ENCODE measurements at places on chromosomes 13 and 19. TPM values are rescaled to one million over a fixed set of nuclear protein-coding genes. Genes with fewer than 3 reads are reported as not detected.

DNA sequence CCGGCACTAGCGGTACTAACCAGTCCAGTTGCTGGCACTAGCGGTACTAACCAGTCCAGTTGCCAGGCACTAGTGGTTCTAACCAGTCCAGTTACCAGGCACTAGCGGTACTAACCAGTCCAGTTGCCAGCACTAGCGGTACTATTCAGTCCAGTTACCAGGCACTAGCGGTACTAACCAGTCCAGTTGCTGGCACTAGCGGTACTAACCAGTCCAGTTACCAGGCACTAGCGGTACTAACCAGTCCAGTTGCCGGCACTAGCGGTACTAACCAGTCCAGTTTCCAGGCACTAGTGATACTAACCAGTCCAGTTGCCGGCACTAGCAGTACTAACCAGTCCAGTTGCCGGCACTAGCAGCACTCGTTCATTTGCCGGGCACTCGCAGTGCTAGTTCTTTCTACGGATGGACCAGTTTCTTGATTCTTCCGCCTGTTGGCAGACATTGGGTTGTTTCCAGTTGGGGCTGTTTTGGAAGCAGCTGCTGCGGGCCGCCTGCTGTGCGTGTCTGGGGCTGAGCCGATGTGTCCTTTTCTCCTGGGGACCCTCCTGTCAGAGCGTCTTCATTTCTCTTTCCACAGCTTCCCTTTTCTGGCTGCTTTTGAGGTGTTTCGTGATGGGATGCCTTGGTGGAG, 123.4 kb upstream of the MCF2L start:
- no peak for DNase-seq

- DNase-seq = peak; percentile 96
These were observed 180.5 kb downstream of the COL4A1 start for GRCh38 chr13:110126391-110126961.

GRCh38 chr13:98290261-98290660, 113.2 kb upstream of the RNF113B start:
- no peak for DNase-seq

DNA sequence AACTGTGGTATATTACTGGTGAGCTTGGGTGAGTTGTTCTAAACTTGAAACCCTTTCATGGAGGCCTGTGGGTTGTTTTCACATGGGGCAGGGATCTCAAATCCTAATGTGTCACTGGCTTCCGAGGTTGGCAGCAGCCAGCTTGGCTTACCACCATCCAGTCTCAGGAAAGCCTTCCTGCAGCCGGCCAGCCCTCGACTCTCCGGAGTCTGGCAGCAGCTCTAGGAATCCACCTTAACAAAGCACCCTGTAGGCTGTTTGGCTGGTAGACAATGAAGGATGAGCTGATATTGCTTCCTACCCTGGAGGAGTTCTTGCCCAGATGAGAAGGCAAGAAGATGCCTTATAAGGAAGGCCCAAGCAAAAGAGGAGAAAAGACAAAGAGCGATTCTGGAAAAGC, 188.3 kb downstream of the KLF12 start:
- no peak for DNase-seq

- no peak for DNase-seq
These were observed 6.4 kb downstream of the NFIX start for GRCh38 chr19:13001502-13002165.

DNA sequence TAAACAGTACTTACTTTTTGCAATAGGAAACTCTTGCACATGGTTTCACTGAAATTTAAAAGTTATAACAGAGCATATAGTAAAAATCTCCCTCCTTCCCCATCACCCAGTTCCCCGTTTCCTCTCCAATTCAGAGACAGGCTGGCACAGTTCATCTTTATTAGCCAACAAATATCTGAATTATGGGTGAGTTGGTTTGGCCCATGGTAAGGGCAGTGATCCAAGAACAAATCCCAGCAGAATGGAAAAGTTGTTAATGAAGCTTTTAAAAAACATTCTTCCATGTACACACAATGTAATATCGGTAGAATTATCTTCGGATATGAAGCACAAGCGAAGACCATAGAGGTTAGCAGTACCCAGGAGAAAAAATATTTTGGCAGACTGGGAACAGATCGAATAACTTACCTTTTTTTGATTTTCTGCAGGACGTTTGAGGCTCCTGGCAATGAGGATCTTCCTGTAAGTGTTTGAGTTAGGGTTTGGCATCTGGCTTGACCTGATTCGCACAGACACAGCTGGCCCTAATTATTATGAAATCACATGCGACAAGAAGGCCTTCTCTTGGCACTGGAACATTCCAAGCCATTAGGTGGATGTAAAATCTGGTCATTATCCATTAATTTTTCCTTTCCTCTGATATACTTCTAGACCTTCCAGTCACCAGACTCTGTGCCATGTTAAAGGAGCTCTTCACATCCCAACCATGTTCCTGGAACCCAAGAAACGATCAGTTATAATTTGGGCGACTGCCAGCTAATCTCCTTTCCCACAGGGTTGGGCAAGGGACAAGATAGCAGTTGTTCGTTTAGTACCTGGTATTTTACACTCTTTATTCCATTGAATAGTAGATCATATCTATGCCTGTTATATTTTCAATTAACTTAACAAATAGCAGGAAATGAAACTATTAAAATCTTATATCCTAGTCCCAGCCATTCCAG, 139.4 kb upstream of the TSC22D1 start:
- DNase-seq = no peak

Gene RUBCNL
- total RNA-seq = 1.8 TPM

Gene COX7A1
- 1.0 TPM for total RNA-seq

Gene A1BG
- 8.1 TPM for total RNA-seq

Gene GPX4
- total RNA-seq = 611 TPM

Measured in kidney epithelial cell (primary cell).